ENCODE measurements at places on chromosomes 6 and 20.

GRCh38 chr6:138339024-138339423 lies 38.7 kb upstream of the SMIM28 start:
- no peak for DNase-seq

GRCh38 chr6:136783495-136784270 lies 8.6 kb downstream of the MAP3K5 start:
- DNase-seq: no peak

DNA sequence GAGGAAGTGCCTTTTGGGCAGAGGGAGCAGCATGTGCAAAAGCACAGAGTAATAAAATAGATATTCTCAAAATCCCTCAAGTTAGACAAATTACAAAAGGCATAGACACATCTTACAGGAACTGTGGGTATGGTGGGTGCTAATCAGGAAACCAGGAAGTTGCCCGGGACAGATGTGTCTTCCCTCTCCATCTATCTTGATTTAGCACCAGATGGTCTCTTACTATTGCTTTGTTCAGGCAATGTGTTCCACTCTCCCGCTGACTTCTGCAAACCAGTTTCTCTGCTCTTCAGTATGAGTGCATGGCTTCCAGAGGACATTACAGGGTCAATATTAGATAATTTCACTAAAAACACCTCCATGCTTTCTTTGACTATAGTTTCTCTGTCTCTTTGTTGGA lies 13.2 kb downstream of the CITED2 start:
- DNase-seq: no peak

DNA sequence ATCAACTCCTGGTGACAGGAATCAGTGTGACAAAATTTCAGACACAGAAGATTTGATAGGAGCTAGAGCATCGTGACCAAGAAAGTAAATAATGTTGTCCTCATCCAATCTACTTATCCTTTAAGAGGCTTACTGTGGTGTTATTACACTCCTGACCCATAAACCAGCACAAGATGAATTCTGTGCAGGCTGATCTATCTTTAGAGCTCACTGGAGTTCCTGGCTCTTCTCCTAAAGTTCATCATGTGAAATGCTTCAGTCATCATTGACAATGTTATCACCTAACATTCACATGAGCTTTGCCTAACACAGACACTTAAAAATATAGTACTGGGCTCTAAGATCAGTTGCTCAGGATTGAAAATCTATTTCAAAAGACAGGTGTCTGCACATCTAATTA lies 271.0 kb upstream of the HSF2 start:
- DNase-seq: no peak

GRCh38 chr6:122066200-122066599 lies 333.3 kb upstream of the HSF2 start:
- DNase-seq: no peak

DNA sequence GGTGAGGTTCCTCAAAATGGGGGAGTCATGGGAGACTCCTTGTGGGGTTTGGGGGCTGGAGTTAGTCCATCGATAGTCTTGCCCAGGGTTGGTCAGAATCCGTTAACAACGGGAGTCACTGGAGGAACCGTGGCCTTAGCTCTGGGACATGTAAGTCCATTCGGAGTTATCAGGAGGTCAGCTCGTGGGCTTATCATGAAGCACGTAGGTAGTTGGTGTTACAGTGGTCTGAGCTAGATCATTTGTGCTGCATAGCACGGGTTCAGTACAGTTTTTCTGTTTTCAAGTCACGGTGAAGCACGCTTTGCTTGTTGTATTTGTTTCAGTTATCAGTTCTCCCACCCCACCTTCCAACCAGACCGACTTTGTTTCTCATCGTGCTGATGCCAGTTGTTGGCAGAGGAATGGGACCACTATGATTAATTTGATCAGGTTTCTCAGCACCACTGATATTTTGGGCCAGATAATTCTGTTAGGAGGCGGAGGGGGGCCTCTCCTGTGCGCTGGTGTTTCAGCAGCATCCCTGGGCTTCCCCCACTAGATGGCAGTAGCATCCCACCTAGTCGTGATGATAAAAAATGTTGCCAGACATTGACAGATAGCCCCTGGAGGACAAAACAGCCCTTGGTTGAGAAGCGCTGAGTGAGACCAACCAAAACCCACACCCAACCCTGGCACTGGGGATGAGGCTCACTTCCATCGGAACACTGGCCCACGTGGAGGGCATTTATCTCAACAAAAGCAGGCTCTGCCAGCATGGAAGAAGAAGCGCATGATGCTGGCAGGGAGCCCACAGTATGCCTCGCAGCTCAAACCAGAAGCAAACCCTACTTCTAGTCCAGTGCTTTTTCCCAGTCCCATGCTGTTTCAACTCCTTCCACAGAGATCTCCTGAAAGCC lies 2.2 kb upstream of the APMAP start:
- peak; percentile 49 for DNase-seq

DNA sequence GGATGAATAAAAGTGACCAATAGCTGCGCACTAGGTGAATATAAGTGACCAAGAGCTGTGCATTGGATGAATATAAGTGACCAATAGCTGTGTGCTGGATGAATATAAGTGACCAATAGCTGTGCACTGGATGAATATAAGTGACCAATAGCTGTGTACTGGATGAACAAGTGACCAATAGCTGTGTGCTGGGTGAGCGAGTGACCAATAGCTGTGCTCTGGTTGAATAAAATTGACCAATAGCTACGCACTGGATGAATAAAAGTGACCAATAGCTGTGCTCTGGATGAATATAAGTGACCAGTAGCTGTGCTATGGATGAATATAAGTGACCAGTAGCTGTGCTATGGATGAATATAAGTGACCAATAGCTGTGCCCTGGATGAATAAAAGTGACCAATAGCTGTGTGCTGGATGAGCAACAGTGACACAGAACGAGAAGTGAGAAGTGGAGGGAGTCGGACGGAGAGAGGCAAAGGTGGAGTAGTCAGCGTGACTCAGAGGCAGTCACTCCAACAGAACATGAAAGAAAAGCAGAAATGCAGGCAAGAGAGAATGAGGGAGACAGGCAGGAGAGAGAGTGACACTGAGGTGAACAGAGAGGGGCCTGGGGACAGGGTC lies 38.5 kb downstream of the RBM38 start:
- no peak for DNase-seq

GRCh38 chr6:148516217-148516616 lies 173.6 kb downstream of the SASH1 start:
- DNase-seq: no peak

DNA sequence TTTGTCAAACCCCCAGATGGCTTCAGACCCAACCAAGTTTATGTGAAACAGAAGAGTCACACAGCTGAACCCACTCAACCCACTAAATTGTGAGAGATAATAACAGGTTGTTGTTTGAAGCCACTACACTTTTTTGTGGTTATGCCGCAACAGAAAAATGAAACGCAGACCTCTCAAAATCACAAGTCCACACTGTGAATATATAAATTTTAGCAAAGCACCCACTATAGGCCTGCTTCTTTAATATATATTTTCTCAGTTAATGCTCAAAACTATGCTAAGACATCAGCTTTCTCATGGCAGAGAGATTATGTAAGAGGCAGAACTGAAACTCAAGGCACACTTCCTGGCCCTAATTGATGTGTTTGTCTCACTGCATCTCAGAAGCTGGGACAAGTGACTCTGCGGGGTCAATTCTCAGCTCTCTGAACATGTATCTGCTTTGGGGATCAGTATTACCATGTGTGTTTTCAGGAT lies 27.7 kb downstream of the MAP3K5 start:
- DNase-seq: no peak

GRCh38 chr6:68778356-68779020 lies 143.4 kb downstream of the ADGRB3 start:
- DNase-seq: no peak

GRCh38 chr6:99613705-99614429 lies 7.2 kb downstream of the PRDM13 start:
- no peak for DNase-seq

- no peak for DNase-seq
These were observed 22.6 kb downstream of the MOCS1 start for GRCh38 chr6:39911513-39912125.

DNA sequence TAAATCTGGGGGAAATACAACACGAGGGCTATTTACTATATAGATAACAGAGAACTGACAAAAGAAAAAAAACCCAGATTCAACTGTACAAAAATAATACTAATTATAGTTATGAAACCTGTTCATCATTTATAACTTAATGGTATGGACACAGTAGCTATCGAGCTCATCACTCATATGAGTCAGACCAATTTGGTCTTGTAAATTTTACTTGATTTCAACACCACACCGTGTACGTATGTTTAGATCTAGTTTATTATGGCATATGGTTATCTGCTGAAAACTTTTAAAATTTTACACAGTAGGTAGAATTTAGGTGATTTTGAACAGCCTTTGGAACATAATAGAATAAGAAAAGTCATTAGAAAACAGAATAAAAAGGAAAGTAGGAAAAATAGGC lies 5.5 kb downstream of the MYLK4 start:
- DNase-seq: no peak

DNA sequence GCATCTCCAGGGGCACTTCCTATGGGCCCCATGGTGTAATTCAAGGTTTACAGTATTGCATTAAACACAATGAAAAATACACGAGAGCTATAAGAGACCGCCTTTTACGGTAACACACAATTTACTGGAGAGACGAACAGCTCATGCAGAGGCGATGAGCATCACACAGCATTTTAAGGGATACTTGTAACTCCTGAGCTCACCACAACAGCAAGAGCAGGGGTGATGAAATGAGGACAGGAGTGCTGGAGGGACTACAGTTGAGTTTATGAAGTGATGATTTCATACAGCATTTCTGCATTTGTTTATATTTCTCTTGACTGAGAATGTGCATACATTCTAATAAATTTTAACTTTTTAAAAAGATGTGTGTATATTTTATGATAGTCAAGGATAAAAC lies 113.9 kb downstream of the WDR27 start:
- no peak for DNase-seq

GRCh38 chr6:69801225-69801624 lies 4.4 kb upstream of the LMBRD1 start:
- DNase-seq: no peak

DNA sequence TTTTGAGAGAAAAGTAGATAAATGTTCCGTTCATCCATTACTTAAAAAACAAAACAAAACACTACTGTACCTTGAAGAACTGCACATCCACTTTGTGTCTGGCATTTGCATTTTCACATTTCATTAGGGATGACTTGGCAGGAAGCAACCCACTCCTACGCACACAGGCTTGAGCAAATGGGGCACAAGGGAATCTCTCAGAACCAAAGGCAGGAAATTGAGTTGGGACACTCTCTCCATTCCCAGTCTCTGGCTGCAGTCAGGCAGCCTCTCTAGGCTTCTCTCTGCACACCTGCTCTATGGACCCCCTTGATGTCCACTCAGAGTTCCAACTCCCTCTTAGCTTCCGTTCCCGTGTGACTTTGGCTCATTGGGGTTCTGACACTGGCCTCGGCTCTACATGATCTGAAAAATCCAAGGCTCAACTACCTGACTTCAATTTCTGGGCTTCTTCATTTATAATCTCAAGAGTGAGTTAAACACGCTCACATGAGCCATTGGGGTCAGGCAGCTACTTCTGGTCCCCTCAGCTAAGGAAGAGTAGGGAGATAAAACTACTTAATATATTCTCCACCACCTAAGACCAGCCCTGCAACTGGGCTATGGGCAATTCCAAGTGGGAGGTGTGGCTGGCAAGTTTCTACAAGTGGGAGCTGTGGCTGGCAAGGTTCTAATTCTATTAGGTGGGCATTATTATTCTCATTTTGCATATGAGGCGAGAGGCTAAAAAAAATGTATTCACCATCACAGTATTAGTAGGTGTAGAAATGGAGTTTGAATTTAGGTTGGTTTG lies 251.9 kb downstream of the SOD2 start:
- DNase-seq: no peak

GRCh38 chr6:1766654-1767053 lies 156.9 kb downstream of the FOXC1 start:
- DNase-seq: no peak

DNA sequence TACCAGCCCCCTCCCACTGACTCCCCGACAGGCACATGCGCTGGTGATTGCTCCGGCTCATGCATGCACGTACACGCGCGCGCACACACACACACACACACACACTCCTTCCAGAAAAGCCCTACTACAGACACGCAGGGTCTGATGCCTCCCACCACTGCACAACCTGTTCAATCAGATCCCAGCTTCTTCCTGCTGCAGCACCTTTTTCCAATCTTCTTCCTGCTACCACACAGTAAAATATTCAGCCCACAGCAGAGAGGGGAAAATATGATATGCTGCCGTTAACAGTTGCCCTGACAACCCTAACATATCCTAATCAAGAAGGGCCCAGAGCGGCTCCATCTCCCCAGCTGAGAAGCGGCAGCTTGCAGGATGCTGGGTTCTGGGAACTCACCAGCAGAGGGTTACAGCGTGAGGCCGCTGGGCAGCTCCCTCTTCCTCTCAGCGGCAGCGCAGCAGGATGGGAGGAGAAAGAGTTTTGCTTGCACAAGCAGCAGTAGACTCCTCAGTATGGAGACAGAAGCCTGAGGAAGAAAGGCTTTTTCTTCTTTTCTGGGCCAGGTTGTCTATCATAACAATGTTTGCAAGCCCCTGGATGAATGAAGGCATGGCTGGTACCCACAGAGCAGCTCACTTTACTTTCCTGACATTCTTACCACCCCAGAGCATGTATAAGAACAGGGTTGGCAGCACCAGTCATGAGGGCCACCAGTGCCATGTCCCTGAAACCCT lies 23.9 kb downstream of the MAP7 start:
- no peak for DNase-seq

DNA sequence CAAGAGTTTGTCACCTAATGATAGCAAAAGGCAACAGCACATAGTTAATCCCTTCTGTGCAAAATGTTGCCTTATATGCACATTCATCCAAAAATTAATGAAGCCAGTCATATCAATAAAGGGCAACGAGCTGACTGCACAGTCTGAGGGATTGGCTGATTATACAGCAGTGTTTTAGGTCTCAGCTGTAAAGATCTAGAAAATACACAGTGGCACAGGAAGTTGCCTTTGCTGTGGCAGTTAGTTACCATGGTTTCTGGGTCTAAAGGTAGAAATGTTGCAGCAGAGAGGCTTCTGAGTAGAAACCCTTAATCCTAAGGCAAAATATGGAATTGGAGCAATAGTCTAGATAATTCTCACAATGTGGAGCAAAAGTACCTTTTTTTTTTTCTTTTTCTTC lies 89.7 kb downstream of the SMPDL3A start:
- no peak for DNase-seq

DNA sequence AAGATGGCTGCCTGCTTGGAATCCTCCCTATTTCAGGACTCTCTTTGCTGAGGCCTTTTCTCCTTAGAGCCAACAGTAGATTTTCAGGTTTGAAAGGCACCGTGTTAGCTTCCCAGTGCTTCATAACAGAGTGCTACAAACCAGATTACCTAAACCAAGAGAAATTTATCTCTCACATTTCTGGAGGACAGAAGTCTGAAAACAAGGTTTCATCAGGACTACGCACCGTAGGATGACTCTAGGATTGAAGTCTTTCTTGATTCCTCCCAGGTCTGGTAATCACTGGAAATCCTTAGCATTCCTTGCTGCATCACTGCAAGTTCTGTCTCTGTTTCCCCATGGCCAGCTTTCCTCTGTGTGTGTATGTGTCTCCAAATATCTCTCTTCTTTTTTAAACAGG lies 508.4 kb upstream of the GJE1 start:
- no peak for DNase-seq

- DNase-seq: no peak
These were observed 265.3 kb downstream of the UST start for GRCh38 chr6:149012040-149012545.

GRCh38 chr6:9789201-9789600 lies 625.7 kb downstream of the TFAP2A start:
- no peak for DNase-seq

GRCh38 chr6:163964789-163965188 lies 550.3 kb downstream of the QKI start:
- DNase-seq: no peak

Measured in NCI-H1417 treated with DMSO at 0.1 percent for 48 hours (cell line).